ENCODE measurements at places on chromosomes 11 and 22.

GRCh38 chr22:26708256-26709009, 51.0 kb downstream of the MIAT start:
- no peak for DNase-seq

DNA sequence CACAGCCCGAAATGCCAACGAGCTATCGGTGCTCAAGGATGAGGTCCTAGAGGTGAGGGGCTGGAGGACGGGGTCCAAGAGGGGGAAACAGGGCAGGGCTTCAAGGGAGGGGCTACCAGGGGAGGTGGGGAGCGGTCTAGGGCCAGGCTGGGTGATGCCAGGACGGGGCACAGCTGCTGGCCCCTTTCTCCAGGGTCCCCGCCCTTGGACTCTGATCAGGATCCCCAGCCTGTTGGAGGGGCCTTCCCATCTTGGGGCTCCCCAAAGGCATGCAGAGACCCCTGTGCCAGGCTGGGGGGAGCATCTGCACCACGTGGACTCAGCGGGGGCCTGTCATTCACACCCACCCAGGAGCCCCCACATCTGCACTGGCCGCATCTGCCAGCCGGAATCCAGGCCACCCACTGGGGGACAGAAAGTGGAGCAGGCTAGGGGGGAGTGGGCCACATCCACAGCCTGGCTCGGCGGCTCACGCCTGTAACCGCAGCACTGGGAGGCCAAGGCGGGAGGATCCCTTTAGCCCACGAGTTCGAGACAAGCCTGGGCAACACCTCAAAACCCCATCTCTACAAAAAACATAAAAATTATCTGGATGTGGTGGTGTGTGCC, 18.9 kb downstream of the EPS8L2 start:
- no peak for DNase-seq

- DNase-seq, result no peak
These were observed 74.0 kb upstream of the TTC12 start for GRCh38 chr11:113240389-113240788.

GRCh38 chr11:119484741-119485605, 62.0 kb upstream of the THY1 start:
- DNase-seq, result no peak

DNA sequence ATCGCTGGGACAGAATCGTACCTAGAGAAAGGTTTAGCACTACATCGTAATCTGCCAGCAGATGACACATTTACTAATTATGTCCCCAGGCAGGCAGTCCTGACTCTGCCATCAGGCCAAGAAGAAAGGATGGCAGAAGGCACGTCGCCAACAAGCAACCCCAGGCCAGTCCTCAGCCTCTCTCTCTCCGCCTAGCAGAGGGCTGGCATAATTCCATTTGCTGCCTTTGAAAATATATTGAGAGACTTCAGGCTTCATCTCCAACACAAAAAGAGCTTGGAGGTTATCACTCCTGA, 1517.0 kb downstream of the TBC1D22A start:
- DNase-seq, result no peak
